Caco-2 (cell line): ENCODE measurements at places on chromosomes 11 and 22. TPM values are rescaled to one million over a fixed set of nuclear protein-coding genes. Genes with fewer than 3 reads are reported as not detected.

DNA sequence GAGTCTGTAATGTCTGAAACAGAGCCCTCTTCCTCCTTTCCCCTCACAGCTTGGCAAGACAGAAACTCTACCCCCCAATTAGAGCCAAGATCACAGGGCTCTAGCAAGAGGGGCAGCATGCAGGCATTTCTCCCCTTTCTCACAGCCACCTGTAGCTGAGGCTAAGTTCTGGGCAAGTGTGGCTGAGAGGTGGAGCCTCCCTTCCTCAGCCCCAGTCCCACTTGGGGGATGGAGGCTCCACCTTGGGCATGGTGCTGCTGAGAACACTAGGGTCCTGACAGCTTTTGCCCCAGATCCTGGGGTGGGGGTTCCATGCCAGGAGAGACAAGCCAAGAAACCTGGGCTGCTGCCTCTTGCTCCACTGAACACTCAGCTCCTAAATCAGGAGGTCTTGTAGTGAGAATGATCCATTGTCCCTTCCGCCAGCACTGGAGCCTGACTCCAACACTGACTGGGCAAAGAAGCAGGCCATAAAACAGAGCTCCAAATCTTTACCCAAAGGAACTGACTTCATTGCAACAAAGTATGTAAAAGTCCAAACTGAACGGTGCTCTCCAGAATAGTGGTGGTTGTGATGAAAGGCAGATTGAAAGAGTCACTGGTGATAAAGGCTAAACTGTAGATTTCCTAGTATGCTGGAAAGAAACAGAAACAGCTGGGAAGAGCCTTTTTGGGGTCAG is 25.6 kb downstream of the NARS2 start:
- DNase-seq = no peak

PDGFD gene
- not detected in 2 replicates for total RNA-seq

DNA sequence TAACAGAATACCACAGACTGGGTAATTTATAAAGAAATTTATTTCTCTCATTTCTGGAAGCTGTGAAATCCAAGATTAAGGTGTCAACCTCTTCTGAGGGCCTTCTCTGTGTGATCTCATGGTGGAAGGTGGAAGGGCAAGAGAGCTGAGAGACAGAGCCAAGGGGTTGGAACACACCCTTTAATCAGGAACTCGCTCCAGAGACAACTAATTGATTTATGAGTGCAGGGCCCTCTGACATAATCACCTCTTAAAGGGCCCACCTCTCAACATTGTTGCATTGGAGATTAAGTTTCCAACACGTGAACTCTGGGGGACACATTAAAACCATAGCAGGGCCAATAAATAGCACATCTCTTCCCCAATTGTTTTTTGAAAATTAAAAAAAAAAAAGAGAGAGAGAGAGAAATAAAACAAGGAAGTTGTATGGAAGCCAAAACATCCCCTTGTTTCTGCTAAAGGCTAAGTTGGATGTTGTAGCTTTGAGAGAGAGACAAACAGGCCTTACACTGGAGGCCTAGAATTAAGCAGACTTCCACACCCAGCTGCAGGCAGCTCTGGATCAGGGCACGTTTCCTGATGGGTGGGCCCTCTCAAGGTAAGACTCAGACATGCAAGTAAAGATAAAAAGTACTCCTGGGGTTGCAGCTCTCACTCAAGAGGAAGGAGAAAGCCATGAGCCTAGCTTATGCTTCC is 64.1 kb upstream of the BIRC3 start:
- DNase-seq = no peak

GRCh38 chr11:34044664-34045485 is 6.7 kb upstream of the CAPRIN1 start:
- peak; percentile 20 for DNase-seq

DNA sequence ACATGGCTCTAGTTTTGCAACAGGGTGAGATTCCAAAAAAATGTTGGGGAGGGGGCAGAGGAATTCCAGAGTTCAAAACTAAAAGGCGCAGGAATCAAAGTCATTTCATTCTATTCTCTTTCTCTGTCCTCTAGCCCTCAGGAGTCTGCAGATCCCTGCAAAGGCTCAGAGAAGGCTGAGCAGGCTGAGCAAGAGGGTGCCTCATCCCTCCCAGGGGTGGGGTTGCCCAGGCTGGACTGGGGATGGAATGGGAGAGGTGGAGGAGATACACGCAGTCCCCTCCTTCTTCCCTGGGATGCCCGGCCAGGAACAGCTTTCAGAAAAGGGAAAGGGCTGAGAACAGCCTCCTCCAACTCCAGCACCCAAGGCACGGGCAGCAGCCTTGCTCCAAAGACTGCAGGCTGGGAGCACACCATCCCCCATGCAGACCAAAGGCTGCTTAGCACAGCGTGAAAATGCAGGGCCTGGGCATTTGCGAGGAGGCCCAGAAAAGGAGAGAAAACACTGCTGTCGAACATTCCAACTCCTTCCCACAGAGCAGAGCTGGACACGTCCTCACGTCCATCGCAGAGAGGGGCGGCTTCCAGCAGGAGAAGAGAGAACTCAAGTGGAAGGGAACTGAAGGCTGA is 51.8 kb downstream of the MN1 start:
- DNase-seq = no peak

DNA sequence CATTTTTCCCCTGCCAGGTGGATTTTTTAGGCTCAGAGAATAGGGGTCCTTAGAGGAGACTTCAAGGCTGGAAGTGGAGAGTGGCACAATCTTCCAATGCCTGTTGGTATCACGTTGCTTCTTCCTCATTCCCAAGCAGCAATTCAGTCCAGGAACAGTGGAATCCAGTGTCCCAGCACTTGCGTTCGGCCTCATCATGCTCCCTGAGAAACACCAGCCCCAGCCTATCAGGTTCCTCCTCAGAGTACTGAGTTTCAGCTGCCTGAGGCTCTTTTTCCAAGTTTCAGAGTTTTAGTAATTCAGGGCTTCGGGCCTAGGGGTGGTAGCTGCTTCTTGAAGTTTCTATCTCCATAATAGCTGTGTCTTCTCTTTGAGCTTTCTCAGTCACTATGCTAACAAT is 31.9 kb upstream of the NRGN start:
- no peak for DNase-seq
